ENCODE measurements at places on chromosomes 2 and 18.

DNA sequence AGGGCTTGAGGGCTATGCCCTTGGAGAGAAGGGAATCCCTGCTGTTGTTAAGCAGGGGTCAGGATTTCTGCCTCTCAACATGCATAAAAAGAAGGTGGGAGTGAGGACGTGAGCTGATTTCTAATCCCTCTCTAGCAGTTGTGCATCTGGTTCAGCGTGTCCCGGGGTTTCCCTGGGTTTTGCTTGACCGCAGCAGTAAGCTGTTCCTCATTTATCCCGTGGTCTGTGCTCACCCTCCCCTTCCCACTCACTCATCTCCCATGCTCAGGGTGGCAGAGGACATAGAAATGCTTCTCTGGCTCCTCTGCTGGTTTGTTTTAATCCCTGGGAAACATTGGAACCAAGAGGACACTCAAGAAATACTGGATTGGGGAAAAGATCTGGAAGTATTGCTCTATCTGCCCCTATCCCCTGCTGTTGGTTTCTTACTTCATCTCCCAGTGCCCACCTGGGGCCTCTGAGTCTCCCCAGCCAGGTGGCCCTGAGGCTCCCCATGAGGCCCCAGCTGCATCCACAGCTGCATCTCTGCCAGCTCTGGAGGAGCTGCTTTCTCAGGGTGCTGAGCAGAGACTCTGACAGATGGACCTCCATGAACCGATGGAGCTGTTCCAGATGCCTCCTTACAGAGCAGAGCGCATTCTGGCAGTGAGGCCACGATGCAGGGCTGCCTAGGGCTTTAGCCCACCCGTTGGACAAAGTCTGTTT, 36.1 kb downstream of the TET3 start:
- DNase-seq: no peak

- DNase-seq: no peak
Measured at GRCh38 chr2:203999835-204000234, 63.3 kb downstream of the ICOS start.

DNA sequence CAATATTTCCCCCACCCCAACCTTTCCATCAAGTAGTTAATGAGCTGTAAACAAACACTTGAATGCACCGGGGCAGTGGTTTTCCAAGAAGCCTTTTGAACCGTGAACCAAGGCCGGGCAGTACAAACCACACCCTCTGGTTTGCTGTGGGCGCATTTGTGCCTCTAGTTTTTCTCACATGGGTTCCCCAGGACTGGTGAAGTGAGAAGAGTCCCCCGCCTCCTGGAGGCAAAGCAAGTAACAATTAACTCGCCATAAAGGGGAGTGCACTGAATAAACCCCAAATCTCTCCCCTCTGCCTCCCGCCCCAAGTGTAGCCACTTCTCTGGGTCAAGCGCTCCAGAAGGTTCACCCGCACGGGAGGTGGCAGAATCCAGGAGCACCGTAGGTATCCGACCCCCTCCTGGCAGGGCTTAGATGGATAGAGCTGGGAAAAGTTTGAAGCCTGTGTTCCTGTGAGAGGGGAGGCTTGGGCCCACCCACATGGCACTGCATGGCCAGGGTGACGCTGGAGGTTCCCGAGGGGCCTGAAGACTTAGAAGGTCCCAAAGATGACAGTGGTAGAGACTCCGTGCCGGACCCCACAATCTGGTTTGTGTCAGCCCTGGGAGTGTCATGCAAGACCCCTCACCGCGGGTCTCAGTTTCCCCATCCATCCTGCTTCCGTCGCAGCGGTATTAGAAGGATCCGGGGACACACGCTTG, 182.2 kb downstream of the SMAD2 start:
- DNase-seq: no peak

DNA sequence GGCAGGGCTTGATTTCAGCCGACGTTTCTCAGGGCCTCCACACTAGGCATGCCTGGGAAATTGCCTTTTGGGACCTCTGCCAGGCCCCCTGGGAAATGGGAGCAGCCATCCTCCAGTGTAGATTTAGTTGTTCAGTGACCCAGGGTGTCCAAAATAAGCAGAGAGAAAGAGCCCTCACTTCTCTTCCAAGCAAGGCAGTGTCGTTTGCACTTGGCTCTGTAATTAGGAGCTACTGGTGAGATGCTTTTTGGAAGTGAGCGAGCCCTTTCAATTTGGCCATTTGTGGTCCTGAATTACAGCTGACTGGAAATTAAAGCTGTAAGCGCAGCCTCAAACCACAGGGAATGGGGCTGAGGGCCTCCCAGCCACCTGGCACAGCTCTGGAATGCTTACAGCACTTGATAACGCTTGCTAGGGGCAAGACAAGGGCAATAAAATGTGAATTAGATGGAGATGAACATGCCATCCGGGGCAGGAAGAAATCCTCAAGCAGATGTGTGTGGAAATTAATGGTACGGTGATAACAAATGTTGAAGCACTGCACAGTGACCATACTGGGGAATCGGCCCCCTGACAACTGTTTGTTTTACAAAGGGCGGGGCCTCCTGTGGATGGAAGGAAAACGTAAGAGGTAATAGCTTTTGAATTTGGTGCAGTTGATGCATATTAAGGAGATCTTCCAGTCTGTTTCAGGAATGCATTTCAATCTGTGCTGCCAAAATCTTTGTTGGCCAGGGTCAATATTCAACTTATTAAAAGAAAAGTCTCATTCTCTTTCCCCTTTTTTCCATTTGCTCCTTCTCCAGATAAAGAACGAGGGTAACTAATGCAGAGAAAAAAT, 173.1 kb downstream of the UXS1 start:
- no peak for DNase-seq

DNA sequence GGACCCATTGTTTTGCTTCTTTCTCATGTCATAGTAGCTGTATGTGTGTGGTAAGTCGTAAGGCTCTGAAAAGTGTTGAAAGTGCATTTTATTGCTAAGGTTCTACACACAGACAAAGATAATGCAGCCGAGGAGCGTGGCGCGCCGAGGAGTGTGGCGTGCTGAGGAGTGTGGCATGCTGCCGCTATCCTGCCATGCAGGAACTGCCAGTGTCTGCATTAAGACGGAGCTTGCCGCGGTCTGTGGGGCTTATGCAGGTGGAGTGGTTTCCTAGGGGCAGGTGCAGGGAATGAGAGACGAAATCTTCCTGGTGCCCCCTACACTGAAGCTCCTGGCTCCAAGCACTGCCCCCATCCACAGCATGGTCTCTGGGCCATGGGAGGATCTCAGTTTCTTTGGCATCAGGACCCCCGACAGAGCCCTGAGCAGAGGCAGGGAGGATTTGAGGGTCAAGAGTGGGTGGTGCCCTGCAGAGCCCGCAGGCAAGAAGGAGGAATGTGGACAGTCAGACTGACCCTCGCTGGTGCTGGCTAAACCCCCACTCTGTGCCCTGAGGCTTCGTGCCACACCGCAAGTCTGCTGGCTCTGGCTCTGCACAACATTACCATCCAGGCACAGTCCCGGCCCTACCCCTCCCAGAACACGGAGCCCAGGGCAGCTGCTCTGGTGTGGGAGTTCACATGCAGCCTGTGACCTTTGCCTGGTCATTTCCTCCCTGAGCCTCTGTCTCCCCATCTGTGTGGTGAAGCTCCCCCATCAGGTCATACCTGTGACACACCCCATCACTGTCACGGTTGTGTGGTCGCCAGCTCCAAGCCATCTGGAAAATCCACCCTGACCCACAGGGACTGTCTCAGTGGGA, 3.2 kb downstream of the SNED1 start:
- DNase-seq: no peak

Data from stimulated activated CD8-positive, alpha-beta memory T cell treated with anti-CD3 and anti-CD28 coated beads, Interleukin-2, amount 100 ng/mL, for 1 hour (primary cell).